GM12878 (cell line): ENCODE measurements at places on chromosomes 3 and 15.

GRCh38 chr3:86887876-86888275, 103.1 kb downstream of the VGLL3 start:
- no peak for DNase-seq

DNA sequence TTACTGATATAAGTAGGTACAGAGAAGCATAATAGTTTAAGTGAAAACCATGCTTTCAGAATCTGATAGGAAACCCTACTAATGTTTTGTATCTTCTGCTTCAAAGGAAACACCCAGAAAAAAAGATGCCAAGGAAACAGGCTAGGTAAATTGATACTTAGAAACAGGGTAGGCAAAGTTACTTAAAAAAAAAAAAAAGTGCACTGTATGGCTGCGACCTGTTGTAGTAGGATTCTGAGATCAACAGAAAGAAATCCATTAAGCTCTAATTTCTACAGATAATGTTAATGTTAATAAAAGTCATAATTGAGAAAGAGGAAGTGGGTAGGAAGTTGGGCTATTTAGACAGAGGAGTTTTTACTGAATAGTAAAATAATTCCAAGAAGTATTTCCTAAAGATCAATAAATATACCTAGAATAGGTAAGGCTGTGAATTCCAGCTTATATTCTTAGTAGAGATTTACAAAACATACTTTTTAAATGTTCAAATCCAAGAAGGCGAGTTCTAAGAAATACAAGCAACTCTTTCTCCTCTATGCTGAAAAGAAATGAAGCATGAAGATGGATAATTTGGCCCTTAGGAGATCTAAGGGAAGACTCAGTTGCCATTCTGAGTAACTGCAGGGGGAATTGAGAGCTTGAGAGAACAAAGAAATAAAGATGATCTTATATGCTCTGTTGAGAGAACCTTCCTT, 24.1 kb upstream of the STT3B start:
- DNase-seq, result no peak

DNA sequence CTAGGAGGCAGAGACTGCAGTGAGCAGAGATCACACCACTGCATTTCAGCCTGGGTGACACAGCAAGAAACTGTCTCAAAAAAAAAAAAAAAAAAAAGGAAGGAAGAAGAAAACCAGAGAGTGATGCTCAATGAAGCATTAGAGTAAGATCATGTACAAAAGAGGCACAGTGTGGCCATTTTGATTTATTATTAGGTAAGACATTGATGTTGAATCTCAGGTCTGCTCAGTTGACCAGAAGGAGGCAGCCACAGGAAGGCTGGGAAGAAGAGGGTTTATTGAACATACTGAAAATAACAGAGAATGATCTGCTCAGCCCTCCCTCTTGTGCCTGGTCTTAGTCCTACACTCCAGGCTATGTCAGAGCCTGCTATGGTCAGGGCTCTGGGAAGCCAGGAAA, 15.6 kb downstream of the LRRK1 start:
- no peak for DNase-seq

DNA sequence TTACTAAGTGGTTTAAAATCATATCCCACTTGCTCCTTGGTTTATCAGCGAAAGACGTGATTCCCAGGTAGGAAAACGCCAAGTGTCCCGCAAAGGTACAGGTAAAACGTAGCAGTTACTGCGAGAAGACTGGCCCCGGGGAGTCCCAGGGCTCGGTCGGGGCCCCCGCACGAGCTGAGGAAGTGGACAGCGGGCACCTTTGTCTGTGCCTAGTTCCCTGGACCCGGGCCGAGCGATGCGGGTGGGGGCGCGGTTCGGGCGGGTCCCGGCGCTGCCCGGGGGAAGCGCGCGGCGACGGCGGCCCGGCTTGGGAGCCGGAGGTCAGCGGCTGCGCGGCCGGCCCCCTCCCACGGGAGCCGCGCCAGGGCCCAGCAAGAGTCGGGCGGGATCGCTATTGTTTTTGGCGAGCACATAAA, 864 bp upstream of the NEO1 start:
- DNase-seq, result no peak

GRCh38 chr3:177604181-177604580, 406.9 kb upstream of the TBL1XR1 start:
- no peak for DNase-seq

DNA sequence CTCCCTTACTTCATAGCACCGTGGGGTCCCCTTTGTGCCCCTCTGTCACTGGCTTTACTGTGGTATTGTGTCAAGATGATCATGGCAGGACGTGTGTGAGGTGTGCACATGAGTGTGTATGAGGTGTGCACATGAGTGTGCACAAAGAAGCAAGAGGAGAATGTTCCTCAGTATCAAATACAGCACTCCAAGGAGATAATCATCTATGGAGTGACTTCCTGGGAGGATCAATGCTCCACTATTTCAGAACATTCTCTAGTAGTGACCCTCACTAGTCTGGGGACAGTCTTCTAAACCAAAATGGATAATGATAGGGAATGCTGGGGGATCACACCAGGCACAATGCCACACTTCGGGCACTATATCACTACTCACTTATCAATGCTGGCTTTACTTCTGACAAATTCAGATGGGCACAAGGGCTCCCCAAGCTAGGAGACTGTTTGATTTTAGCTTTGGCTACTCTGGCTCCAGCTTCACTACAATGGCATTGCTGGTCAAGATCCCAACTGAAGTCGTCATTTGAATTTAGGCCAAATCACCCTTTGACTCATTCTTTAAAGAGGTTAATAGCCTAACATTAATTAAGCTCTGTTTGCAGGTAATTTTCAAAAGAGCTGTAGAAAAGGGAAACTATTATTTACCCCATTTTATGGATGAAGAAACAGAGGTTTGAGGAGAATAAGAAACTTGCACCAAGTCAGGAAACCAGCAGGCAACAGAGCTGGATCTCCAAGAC, 124.1 kb downstream of the THRB start:
- DNase-seq, result no peak

GRCh38 chr3:194399874-194400411, 877 bp upstream of the GP5 start:
- no peak for DNase-seq

- DNase-seq, result no peak
These were observed 25.8 kb upstream of the PLA2G4E start for GRCh38 chr15:42046597-42046996.

DNA sequence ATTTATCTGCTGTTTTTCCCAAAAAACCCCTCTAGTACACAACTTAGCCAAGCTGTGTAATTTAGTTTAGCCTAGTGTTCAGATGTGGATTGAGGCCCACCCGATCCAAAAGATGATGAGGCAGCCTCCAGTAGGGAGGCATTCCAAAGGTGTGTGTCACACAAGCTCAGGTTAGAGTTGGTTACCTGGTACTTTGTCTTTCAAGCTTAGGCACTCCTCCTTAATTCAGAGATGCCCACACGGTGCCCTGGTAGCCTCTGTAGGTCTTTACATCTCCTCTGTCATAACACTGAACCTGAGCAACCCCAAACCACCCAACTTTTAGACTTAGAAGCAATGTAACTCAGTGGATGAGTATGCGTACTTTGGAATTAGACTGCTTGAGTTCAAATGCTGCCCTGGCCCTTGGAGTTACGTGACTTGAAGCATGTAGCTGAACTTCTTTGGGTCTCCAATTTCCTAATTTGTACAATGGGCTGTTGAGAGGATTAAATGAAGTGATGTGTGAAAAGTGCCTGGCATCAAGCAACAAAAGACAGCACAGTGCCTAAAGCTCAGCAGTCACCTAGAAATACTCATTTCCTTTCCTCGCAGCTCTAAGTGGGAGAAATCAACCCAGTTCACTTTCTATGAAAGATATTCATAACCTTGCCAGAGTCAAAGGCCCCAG, 284.6 kb upstream of the RARB start:
- no peak for DNase-seq

GRCh38 chr3:149534671-149535332, 60.3 kb downstream of the TM4SF4 start:
- no peak for DNase-seq

- no peak for DNase-seq
These were observed 35.6 kb upstream of the RASGRP1 start for GRCh38 chr15:38600236-38600635.

GRCh38 chr3:76369170-76369569, 583.8 kb upstream of the ZNF717 start:
- no peak for DNase-seq

- DNase-seq, result no peak
These were observed 6.2 kb upstream of the NEDD4 start for GRCh38 chr15:55999658-56000057.

DNA sequence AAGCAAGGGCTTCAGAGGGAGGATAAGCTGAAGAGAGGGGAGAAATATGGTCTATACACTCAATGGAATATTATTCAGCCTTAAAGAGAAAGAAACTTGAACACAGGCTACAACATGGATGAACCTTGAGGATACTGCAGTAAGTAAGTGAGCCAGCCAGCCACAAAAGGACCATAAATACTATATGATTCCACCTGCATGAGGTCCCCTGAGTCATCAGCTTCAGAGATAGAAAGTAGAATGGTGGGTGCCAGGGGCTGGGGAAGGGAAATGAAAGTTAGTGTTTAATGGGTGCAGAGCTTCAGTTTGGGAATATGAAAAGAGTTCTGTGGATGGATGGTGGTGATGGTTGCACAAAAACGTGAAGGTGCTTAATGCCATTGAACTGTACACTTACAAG, 68.4 kb upstream of the SEC13 start:
- no peak for DNase-seq

GRCh38 chr3:175258763-175259162, 399.6 kb downstream of the NAALADL2 start:
- no peak for DNase-seq

DNA sequence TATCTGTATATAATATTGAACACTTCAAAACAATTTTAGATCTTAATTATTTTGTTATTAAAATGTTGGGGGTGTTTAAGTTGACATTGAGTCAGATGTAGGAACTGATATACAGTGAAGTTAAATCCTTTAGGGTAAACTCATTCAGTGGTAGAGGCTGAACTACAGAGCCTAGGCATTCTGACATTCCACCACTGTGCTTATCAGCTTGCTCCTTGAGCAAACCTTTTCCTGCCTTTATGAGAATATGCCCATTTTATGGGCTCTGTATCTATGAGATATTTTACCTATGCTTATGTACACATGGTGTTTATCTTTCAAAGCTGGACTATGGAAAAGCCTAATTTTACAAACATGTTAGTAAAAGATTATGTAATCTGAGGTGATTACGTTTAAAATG, 407.5 kb downstream of the ZBTB20 start:
- no peak for DNase-seq

GRCh38 chr15:93985925-93986324, 245.4 kb upstream of the MCTP2 start:
- no peak for DNase-seq

DNA sequence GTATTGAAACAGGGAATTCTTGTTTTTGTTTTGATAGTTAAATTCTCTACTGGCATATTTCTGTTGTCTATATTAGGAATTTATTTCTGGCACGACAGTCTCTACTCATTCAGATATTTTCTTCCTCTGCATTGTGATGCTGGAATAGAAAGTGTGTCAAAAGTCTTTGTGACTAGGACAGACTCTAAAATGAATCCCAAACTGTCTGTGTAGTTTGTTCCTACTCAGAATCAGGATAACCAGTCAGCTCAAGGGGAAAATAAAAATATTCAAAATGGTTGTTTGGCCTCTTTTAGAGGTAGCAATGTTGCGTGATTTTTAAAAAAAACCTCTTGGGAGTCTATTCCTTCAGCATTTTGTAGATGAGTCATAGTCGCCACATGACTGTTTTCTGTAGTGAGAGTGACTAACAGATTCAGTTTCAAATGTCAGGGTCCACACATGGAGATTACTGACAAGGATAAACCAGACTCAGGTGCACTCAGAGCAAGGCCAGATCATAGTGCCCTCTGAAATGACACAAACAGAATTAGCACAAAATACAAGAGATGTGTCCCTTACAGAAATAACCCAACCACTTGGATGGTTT, 13.1 kb downstream of the SLC7A14 start:
- peak; percentile 40 for DNase-seq

DNA sequence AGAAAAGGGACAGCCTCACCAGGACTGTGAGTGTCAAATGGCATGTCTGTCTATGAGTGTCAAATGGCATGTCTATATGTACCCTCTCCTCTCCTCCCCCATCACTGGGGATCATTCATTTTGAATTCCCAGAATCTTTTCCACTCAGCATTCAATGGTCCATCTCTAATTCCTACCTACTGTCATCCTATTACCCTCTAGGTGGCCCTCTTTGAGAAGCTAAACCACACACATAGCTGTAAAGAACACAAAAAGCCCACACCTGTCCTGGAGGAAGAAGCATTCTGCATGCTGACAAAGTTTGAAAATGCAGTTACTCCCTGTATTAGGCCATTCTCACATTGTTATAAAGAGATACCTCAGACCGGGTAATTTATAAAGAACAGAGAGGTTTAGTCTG, 46.2 kb upstream of the PYDC2 start:
- no peak for DNase-seq

DNA sequence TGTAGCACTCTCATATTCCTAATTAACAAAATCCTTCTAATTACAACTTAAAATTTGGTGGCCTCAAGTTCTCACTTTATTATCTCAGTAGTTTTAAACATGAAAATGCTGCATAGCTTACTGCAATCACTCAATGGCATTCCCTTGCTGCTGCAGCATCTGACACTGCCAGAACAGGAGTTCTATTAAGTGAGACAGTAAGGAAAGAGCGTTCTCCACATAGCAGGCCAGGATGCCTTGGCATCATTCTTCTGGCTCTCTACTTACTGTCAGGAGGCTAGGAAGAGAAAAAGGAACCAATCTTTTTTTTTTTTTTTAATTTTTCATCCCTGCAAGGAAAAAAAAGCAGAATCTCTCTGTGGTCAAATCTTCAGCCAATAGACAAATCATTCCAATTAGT, 3.2 kb downstream of the CNBP start:
- DNase-seq, result no peak

GRCh38 chr3:124459678-124460077, 270.6 kb upstream of the UMPS start:
- no peak for DNase-seq

GRCh38 chr15:82072926-82073537, 27.2 kb upstream of the MEX3B start:
- no peak for DNase-seq

- DNase-seq, result no peak
These were observed 13.3 kb downstream of the CAV3 start for GRCh38 chr3:8746780-8747345.

- peak; percentile 45 for DNase-seq
These were observed 67.7 kb downstream of the SLC30A4 start for GRCh38 chr15:45454814-45455213.

GRCh38 chr3:118527514-118528044, 507.1 kb downstream of the IGSF11 start:
- no peak for DNase-seq

DNA sequence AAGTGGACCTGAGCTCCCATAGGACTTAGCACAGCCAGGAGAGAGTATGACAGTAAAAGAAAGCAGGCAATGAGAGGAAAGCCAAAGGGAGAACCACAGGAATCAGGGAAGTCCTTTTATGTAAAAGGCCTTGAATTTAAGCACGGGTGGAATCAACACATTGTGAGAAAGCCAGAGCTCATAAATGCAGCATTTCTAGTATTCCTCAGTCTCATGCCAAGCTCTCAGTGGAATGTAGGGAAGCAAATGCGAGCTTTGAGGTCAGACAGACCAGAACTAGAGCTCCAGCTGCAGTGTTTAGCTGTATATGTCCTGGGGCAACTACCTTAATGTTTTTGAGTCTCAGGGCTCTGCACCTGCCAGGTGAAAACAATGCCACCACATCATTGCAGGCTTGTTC, 132.1 kb upstream of the TRIM42 start:
- DNase-seq, result no peak
